ENCODE measurements at places on chromosomes 2 and 18. TPM values are rescaled to one million over a fixed set of nuclear protein-coding genes. Genes with fewer than 3 reads are reported as not detected.
A peak's percentile ranks its signal among the peaks of the same experiment; 100 is the strongest.

- DNase-seq: no peak
These were observed 116.3 kb upstream of the CDCA7 start for GRCh38 chr2:173238385-173238784.

- no peak for DNase-seq
These were observed 116.2 kb downstream of the RBMS1 start for GRCh38 chr2:160377204-160377995.

DNA sequence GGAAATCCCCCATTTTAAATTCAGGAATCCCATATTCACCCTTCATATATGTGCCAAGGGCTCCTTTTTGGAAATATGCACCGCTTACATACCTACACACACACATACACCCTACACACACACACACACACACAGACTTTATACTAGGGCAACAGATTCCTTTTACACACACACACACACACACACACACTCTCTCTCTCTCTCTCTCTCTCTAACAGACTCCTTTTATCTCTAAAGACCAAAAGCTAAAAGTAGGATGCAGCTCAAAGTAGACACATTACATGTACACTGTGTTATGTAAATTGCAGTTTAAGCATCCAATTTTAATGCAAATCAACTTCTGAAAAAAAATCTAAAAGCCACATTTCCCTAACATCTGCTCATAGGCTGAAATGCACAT is 130.9 kb upstream of the CAPN13 start:
- DNase-seq: no peak

DNA sequence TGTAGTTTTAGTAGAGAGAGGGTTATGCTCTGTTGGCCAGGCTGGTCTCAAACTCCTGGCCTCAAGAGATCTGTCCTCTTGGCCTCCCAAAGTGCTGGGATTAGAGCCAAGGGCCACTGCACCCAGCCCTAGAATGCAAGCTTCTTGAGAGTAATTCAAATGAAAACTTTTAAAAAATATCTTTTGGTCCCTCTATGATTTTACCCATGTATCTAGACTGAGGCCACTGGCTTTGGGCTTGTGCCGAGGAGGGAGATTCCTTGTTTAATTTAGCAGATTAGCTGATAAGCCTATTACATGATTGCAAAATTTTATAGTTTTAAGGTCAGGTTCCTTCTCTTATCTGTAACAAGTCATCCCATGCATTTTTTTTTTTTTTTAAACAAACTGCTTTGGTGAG is 59.5 kb upstream of the CCDC195 start:
- peak; percentile 4 for DNase-seq

The GNLY gene
- not detected for total RNA-seq

Data from A172 (cell line).